ENCODE measurements at places on chromosomes 3 and 15.

DNA sequence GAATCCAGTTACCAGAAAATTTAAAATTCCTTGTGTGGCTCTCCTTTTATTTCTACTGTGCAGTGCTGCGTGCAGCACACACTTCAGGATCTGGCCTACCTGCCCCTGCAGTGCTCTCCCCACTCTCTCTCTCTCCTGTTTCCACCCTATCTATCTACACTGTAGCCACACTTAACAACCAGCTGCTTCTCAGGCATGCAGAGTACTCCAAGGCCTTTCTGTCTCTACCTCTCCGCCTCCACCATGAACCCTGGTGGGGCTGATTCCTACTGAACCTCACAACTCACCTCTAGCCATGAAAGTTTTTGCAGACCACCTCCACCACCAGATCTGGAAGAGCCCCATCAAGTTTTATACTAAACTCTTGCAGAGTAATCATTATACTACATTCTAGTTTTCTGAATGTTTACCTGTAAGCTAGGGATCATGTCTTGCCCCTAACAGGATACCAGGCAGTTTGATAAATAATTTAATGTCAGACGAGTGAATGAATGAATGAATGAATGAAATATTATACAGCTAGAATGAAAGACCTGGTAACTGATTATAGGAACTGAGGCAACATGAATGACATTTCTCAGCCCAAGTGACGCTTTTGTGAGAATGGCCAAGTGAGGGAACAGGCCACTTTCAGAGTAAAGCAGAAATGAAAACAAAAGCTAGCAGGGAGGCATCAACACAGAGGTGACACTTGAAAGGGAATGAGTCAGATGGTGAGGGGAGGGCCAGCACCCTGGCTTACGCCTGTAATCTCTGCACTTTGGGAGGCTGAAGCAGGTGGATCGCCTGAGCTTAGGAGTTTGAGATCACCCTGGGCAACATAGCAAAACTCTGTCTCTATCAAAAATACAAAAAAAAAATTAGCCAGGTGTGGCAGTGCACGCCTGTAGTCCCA lies 363.5 kb downstream of the FOXP1 start:
- peaks cover 81% of the 10 kb centered on the region for H3K4me1 ChIP-seq
- H3K4me3 ChIP-seq = peak overlapping the region; percentile 47
- peaks cover 47% of the 10 kb centered on the region for H3K36me3 ChIP-seq
- peak overlapping the region; percentile 83 for H3K27ac ChIP-seq
- peak; percentile 46 for DNase-seq
- H3K27me3 ChIP-seq = no peaks in the 10 kb centered on the region

GRCh38 chr3:137770835-137771399 lies 6.8 kb downstream of the SOX14 start:
- H3K27ac ChIP-seq = no peak overlapping the region
- no peak for DNase-seq
- H3K27me3 ChIP-seq = peaks cover 80% of the 10 kb centered on the region
- no peaks in the 10 kb centered on the region for H3K36me3 ChIP-seq
- peaks cover 14% of the 10 kb centered on the region for H3K4me1 ChIP-seq

- DNase-seq = no peak
- no peaks in the 10 kb centered on the region for H3K36me3 ChIP-seq
- H3K27me3 ChIP-seq = peaks cover 5% of the 10 kb centered on the region
- H3K27ac ChIP-seq = no peak overlapping the region
Observed at GRCh38 chr3:99699841-99700240, 61.4 kb downstream of the COL8A1 start.

DNA sequence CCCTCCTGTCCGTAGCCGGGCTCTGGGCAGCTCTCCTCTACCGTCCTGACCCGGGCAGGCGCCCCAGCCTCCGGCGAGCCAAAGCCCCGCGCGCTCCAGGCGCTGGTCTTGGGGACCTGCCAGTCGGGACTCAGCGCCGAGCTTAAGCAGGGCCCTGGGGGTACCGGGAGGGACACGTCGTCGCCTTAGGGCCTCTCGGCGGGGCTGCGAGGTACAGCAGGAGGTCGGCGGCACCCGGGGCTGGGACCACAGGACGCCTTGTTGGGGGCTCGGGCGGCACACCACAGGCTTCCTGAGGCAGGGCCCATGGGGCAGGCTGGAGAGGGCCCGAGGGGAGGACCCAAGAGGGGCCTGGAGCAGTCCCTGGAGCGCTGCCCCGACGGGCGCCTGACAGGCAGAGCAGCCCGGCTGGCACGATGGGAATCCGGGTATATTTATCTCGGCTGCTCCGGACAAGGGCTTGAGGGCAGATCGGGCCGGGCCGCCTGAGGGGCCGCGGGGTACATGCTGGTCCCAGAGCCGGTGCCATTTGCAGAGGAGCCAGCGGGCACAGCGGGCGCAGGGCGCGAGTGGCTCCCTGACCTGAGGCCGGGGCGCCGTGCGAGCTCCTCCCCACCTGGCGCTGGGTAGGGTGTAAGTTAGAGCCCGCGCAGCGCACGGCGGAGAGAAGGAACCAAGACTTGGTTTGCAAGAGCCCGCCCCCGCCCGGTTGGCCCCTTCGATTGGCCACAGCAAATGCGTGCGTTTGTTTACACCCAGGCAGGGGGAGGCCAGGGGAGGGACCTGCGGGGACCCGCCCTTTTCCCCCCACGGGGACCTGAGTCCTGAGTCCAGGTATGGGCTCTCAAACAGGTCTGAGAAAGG lies 574 bp downstream of the SLC38A3 start:
- H3K27me3 ChIP-seq = peaks cover 47% of the 10 kb centered on the region
- no peak overlapping the region for H3K27ac ChIP-seq
- H3K4me3 ChIP-seq = no peak overlapping the region
- H3K36me3 ChIP-seq = no peaks in the 10 kb centered on the region
- DNase-seq = peak; percentile 37

DNA sequence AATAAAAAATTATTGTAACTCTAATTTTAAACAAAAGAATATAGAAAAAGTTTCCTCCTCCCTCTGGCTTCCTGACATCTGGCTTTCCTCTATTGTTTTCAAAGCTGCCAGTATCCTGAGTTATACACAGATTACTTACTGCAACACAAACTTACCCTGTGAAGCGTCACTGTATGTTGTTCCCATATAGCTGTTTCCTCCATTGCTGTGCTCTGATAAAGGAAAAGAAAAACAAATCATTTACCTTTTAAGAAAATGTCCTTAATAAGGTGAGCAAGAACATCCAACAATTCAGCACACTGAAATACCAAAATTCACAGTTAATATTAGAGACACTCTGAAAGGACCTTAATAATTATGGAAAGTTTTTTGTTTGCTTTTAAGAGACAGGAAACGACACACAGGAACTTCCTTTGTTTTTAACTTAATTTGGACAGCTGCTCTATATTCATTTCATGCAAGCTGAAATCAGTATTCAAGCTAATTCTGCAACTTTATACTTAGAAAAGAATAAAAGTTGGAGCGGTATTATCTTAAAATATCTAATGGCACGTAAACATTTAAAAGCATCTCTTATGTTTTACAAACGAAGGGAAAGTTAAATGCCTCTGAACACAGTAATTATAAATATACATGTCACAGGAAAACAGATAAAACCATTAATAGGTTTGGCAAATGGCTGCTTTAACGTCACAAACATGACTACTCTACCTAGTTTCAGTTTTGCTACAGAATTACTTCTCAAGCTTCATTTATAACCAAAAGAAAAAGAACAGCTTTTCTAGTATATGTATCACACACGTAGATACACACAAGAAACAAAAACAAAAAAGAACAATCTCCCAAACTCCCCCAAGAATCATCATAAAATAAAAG lies 21.5 kb downstream of the TJP1 start:
- H3K4me3 ChIP-seq = no peak overlapping the region
- no peaks in the 10 kb centered on the region for H3K36me3 ChIP-seq
- no peaks in the 10 kb centered on the region for H3K4me1 ChIP-seq

DNA sequence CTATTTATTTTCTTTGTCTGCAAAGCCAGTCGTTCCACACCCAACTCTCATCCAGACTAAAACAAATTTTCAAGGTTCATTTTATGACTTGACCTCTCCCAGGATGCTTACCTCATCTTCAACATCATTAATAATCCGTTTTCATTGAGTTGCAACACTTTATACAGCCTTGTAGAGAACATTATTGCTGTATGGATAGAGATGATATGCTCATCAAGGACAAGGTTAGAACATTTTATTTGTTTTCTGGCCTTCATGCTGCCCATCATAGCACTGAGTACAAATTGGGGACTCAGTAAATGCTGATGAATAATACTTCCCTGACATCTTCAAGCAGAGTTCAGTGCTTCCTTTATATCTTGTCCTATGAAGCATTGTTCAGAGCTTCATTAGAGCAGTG lies 120.2 kb downstream of the OXSM start:
- DNase-seq = no peak
- no peaks in the 10 kb centered on the region for H3K36me3 ChIP-seq
- H3K27ac ChIP-seq = no peak overlapping the region
- H3K27me3 ChIP-seq = peaks cover 2% of the 10 kb centered on the region
- H3K4me1 ChIP-seq = peaks cover 4% of the 10 kb centered on the region
- H3K4me3 ChIP-seq = no peak overlapping the region

GRCh38 chr15:64875641-64876223 lies 34.0 kb downstream of the PLEKHO2 start:
- H3K36me3 ChIP-seq = no peaks in the 10 kb centered on the region
- no peak overlapping the region for H3K4me3 ChIP-seq
- DNase-seq = no peak
- no peaks in the 10 kb centered on the region for H3K27me3 ChIP-seq

DNA sequence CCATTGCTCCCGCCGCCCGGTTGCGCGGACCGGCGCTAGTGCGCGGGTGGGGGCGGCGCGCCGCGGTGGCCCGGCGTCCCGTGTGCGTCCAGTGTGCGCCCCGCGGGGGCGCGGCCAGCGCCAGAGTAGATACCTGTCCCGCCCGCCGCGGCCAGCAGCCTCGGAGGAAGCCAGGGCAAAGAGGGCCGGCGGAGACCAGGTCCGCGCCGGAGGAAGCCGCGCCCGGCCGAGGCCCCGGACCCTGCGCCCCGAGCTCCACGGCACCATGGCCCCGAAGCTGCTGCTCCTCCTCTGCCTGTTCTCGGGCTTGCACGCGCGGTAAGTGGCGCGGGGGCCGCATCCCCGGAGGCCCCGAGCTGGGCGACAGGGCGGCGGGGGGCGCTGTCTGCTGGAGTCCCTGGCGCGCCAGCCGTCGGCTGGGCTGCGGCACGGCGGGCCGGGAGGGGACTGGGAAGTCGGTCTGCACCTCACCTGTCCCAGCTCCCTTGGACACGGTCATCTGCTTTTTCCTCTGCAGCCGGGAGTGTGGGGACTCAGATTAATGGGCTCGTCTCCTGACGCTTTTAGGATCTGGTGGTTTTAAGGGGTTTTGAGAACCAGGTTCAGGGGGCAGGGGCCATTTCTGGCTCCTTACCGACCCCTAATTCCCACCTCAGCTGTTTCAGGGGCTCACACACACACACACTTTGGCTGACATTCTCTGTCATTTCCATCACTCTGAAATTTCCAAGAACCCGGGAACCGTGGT lies 464 bp downstream of the GABRG3 start:
- H3K27me3 ChIP-seq = peaks cover 16% of the 10 kb centered on the region
- H3K4me3 ChIP-seq = no peak overlapping the region
- no peak for DNase-seq

- peaks cover 6% of the 10 kb centered on the region for H3K36me3 ChIP-seq
- no peak overlapping the region for H3K4me3 ChIP-seq
- DNase-seq = no peak
- no peak overlapping the region for H3K27ac ChIP-seq
- peaks cover 30% of the 10 kb centered on the region for H3K4me1 ChIP-seq
- peaks cover 13% of the 10 kb centered on the region for H3K27me3 ChIP-seq
Observed at GRCh38 chr15:50064673-50065072, 54.4 kb downstream of the ATP8B4 start.

DNA sequence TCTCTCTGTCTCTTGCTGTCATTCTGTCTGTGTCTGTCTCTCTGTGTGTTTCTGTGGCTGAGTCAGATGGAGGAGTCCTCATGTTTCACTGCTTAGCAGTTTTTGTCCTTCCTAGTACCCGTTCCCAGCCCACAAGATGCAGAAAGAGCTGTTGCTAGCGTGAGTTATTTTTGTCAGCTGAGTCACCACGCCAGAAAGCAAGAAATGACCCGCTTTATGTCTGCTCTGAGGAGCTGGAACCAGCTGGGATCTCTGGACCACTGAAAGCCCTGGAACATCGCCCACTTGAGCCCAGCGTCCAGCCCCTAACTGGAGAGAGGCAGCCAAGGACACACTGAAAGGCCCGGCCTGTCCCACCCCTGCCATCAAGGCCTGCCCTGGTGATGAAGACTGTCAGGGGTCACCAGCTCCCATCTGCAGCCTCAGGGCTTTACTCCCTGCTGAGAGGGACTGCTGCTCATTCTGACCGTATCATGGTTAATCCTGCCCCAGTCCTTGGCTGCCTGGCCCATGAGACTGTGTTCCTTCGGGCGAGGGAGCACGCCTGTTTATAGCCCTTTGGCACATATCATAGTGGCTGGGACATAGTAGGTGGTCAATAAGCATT lies 101.7 kb upstream of the TPM1 start:
- no peak overlapping the region for H3K27ac ChIP-seq
- peaks cover 18% of the 10 kb centered on the region for H3K27me3 ChIP-seq
- no peaks in the 10 kb centered on the region for H3K36me3 ChIP-seq
- H3K4me3 ChIP-seq = no peak overlapping the region
- H3K4me1 ChIP-seq = no peaks in the 10 kb centered on the region

DNA sequence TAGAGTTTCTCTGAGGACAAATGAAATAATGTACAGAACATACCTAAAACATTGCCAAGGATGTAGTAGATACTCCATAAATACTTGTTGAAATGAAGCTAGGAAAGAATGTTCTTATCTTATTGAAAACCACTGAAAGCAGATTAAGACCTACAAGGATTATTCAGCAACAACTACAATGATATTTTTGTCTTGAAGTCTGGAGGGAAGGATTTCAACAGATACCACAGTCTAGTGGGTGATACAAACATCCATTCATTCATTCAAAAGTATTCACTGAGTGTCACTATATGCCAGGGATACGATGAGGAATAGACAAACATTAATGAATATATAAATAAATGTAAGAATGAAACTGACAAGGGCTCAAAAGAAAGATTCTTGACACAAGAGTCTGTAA lies 74.7 kb upstream of the THBS1 start:
- peaks cover 9% of the 10 kb centered on the region for H3K27me3 ChIP-seq
- no peaks in the 10 kb centered on the region for H3K36me3 ChIP-seq
- peaks cover 3% of the 10 kb centered on the region for H3K4me1 ChIP-seq
- DNase-seq = no peak
- no peak overlapping the region for H3K27ac ChIP-seq
- H3K4me3 ChIP-seq = no peak overlapping the region

DNA sequence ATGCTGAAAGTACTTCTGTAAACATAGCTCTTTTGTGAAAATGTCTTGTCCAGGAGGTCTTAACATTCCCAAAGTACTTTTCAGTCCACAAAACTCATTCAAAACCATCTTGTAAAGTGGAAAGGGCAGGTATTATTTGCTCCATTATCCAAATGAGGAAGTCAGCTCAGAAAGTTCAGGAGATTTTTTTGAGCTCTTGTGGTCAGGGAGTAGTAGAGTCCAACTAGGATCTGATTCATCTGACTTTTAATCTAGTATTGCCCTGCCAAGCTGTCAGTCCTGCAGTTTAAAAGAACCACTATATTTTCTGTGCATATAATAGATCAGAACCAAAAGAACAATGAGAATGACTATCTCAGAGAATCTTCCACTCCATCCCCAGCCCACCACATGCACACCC lies 83.5 kb downstream of the FOXB1 start:
- H3K4me3 ChIP-seq = no peak overlapping the region
- H3K4me1 ChIP-seq = no peaks in the 10 kb centered on the region
- no peak for DNase-seq
- no peaks in the 10 kb centered on the region for H3K36me3 ChIP-seq
- H3K27me3 ChIP-seq = peaks cover 8% of the 10 kb centered on the region
- H3K27ac ChIP-seq = no peak overlapping the region

GRCh38 chr3:72001758-72002157 lies 216.8 kb upstream of the PROK2 start:
- H3K27ac ChIP-seq = no peak overlapping the region
- no peak overlapping the region for H3K4me3 ChIP-seq
- H3K27me3 ChIP-seq = peaks cover 11% of the 10 kb centered on the region
- H3K36me3 ChIP-seq = no peaks in the 10 kb centered on the region

Measured in activated naive CD8-positive, alpha-beta T cell treated with anti-CD3 and anti-CD28 coated beads, Interleukin-2, amount 50 U/mL, for 24 hours (primary cell).